ENCODE measurements at places on chromosomes 5 and 9.

GRCh38 chr5:172413601-172414171 is 40.6 kb downstream of the SH3PXD2B start:
- no peak for DNase-seq

GRCh38 chr9:95363051-95363841 is 45.7 kb upstream of the FANCC start:
- DNase-seq: no peak

DNA sequence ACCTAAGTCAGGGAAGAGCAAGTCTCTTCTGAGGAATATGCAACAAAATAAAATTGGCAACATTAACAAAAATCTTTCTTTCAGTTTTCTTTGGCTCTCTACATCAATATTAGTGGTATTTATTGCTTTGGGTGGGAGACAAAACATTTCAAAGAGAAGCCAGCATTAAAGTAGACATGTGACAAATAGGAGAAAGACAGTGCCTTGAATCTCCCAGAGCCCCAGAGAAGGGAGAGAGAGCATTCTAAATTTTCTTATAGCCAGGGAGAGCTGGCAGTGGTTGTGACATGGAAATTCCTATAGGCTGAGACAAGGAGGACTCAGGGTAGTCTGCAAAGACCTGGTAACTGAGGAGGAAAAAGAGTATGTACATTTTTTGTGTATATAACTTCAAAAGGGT is 79.4 kb upstream of the NREP start:
- DNase-seq: no peak

GRCh38 chr9:33697171-33697570 is 98.2 kb upstream of the PRSS3 start:
- peak; percentile 76 for DNase-seq

GRCh38 chr5:134003064-134003816 is 1.5 kb downstream of the VDAC1 start:
- DNase-seq: no peak

- DNase-seq: no peak
Observed at GRCh38 chr9:16846367-16846766, 24.1 kb downstream of the BNC2 start.

GRCh38 chr5:172646716-172647285 is 5.7 kb downstream of the NEURL1B start:
- no peak for DNase-seq

DNA sequence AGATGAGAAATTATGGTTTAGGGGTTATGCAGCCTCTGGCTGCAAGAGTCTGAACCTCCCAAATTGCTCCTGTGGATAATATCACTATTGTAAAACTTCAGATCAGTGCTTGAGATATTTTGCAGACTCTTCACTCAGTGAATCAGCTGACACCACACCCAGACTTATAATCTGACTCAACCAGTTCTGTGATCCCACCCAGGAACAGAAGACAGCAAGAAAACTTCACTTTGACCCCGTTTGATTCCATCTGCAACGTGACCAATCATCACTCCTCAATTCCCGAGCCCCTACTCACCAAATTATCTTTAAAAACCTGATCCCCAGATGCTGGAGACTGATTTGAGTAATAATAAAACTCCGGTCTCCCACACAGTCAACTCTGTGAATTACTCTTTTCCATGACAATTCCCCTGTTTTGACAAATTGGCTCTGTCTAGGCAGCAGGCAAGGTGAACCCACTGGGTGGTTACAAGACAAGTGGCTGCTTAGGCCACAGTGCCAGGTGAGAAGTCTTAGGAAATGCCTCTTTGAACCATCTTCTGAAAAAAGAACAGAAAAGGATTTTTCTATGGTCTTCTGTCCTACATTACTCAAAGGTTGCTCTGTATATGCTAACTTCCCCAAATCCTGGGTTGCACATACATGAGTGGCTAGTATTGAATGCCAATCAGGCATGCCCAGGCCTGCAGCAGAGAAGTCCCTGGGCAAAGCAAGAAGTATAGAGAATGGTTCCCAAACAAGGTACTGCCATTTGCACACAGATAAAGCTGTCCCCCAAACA is 588.0 kb downstream of the PRELID2 start:
- no peak for DNase-seq
